ENCODE measurements at places on chromosomes 6 and 20.

GRCh38 chr6:167053895-167054530 lies 54.8 kb downstream of the CEP43 start:
- DNase-seq: no peak

GRCh38 chr20:60240986-60241385 lies 282.8 kb downstream of the CDH26 start:
- DNase-seq: no peak

GRCh38 chr6:42354702-42355101 lies 97.0 kb downstream of the TRERF1 start:
- no peak for DNase-seq

DNA sequence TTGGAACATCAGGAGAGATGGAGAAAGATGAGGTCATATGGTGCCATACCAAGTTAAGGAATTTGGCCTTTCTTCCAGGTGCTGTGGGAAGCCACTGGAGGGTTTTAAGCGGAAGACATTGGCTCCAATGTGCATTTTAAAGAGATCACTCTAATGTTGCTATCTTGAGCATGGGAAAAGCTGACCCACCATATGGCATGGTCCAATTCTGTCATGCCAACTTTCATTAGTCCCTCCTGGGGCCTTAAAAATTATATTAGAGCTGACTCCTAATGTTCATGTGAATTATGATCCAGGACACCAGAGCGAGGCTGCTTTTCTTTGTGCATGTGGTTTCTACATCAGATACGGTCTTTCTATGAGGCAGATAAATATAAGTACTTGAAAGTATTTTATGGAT lies 335.0 kb upstream of the TSHZ2 start:
- DNase-seq: no peak

GRCh38 chr6:157159348-157159747 lies 164.0 kb downstream of the TMEM242 start:
- no peak for DNase-seq

DNA sequence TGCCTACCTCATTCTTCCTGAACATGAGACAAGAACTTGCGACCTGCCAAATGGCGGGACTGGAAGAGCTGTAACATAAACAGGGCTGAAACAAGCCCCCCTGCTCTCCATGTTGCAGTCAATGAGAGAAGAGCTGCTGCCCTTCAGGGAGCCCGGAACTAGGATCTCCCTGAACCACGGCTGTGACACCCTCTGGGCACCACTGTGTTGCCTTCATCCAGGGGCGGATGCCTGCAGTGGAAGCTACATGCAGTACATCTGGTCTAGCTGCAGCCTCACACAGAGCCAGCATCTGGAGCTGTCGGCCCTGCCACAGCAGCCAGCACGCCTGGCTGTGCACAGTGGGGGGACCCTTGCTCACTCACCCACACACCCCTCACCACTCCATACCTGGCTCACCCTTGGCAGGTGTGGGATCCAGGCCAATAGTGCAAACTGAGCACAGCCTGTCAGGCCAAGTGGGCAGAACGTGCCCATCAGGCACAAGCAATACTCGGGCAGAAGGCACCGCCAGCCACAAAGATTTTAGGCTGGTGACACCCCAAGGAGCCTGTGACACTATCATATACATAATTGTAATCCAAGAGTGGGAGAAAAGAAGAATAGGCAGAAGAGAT lies 451.3 kb downstream of the HTR1B start:
- DNase-seq: no peak

DNA sequence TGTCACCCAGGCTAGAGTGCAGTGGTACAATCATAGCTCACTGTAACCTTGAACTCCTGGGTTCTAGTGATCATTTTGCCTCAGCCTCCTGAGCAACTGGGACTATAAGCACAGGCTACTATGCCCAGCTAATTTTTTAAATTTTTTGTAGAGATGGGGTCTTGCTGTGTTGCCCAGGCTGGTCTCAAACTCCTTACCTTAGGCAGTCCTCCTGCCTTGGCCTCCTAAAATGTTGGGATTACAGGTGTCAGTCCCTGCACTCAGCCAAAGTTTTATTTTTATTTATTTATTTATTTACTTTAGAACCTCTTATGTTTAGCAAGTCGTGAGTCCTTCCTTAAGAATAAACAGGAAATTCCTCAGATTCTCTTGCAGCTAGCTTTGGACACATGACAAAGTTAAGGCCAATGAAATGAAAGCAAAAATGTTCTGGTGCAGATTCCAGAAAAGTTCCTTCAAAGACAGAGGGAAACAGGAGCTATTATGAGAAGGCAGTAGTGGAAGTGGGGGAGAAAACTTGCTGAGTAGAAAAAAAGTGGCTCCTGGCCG lies 19.1 kb downstream of the PIM1 start:
- DNase-seq: no peak

DNA sequence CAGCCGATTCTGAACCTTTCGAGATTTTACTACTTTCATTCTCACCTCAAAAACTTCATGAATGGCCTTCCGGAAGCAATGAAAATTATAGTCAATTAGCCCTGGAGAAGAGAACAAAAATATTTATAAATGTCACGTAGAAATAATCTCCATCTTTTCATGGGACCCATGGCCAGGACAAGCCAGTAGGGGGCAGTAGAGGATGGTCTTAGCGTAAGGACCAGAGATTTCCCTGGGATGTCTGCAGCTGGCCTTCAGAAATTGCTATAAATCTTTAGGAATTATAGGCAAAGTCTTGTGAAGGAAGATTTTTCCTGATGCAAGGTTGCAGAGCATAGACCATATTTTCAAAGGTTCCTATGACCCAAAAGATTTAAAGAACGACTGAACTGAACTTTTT lies 15.6 kb upstream of the UBE2J1 start:
- peak; percentile 18 for DNase-seq

DNA sequence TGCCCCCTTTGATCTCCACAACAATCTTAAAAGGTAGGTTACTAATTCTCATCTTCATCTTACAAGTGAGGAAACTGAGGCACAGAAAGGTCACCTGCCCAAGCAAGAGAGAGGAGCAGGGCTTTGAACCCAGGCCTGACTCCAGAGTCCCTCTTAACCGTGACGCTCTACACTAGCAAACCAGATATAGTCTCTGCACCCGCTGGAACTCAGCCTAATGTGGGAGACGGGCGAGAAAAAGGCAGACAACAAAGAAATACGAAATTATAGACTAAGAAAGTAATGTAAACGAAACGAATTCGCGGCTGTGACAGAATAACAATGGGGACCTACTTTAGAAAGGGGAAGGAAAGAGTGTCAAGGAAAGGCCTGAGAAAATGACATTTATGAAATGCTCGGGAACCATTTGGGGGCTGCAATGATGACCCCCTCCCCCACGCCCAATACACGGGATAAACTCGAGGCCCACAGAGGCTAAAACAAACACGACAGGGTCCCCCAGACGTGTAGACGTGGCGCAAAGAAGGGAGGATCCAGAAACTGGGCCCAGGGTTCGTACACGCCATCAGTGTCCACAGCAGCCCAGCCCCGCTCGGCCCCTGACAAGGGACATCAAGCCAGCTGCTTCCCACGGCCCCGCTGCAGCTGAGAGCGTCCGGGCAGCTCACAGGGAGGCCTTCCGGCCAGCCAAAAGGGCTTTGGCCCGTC lies 637 bp downstream of the TRPC4AP start:
- no peak for DNase-seq

- no peak for DNase-seq
Observed at GRCh38 chr6:73586416-73586974, 65.7 kb upstream of the EEF1A1 start.

- DNase-seq: no peak
Observed at GRCh38 chr20:56730996-56731395, 101.9 kb downstream of the TFAP2C start.

DNA sequence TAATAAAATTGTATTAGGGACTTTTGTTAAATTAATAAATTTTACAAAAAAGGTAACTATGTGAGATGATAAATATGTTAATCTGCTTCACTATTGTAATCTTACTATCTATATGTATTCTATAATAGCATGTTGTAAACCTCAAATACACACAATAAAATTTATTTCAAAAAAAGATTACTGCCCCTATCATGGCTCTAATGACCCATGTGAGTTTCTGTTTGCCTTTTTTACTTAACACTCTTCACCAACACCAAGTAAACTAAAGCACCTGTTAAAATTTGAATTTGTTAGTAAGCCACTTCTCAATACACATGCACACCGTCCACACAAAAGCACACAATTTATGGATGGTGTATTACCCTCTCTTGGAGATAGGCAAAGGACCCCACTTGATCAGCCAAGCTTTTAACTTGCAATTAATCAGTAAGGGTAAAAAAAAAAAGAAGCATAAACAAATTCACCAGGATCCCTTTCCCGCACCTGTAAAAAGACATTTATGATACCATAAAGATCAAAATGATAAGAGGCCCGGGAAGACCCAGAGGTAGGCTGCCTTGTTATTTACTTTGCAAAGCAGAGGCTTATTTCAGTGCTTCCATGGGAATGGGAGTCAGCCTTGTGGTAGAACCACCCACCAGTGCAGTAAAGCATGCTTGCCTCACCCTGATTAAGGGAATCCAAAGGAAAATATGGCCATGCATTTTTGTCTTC lies 28.6 kb upstream of the PKHD1 start:
- DNase-seq: no peak

- DNase-seq: no peak
Observed at GRCh38 chr6:89313006-89313405, 2.1 kb downstream of the GABRR2 start.

DNA sequence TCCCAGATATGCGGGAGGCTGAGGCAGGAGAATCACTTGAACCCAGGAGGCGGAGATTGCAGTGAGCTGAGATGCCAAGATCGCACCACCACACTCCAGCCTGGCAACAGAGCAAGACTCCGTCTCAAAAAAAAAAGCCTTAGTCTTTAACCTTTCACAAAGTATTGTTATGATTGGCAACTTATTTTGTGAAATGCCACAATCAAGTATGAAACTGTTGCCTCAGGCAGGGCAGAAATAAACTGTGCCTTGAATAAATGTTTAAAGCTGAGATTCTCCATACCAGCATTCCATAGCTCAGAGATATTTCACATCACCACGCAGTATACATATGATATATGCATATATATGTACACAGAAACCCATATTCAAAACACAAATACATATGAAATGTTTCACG lies 120.1 kb upstream of the CCDC28A start:
- no peak for DNase-seq

GRCh38 chr6:166626177-166627032 lies 646 bp downstream of the RPS6KA2 start:
- DNase-seq: peak; percentile 6

- no peak for DNase-seq
Observed at GRCh38 chr6:30265181-30265580, 52.0 kb upstream of the TRIM26 start.

DNA sequence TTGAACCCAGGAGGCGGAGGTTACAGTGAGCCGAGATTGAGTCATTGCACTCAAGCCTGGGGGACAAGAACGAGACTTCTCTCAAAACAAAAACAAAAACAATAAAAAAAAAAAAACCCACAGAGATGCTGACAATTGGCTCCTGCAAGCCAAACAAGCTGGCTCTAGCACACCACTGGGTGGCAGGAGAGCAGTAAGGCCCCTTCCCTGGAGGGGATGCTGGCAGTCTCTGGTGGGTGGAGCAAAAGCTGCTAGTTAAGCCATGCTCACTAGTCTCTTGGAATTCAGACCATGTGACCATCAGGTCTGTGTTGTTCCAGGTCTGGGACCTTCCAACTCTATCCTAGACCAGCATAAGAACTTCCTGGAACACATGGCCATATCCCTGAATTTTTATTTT lies 18.9 kb upstream of the DSN1 start:
- no peak for DNase-seq

GRCh38 chr20:63165356-63166192 lies 50.4 kb downstream of the YTHDF1 start:
- DNase-seq: no peak

- DNase-seq: peak; percentile 48
Observed at GRCh38 chr6:129766959-129767728, 57.2 kb upstream of the ARHGAP18 start.

DNA sequence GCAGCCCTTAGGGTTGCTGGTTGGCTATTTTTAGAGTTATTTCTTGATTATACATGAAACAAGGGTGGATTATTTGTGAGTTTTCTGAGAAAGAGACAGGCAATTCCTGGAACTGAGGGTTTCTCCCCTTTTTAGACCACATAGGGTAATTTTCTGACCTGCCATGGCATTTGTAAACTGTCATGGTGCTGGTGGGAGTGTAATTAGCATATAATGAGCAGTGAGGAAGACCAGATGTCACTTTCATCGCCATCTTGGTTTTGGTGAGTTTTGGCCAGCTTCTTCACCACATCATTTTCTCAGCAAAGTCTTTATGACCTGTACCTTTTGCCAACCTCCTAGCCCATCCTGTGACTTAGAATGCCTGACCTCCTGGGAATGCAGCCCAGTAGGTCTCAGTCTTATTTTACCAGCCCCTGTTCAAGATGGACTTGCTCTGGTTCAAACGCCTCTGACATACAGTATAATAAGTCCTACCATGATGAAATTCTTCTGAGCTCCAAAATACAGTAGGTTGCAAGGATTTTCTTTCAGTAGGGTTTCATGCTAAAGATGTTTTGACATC lies 117.1 kb downstream of the ISM1 start:
- no peak for DNase-seq

DNA sequence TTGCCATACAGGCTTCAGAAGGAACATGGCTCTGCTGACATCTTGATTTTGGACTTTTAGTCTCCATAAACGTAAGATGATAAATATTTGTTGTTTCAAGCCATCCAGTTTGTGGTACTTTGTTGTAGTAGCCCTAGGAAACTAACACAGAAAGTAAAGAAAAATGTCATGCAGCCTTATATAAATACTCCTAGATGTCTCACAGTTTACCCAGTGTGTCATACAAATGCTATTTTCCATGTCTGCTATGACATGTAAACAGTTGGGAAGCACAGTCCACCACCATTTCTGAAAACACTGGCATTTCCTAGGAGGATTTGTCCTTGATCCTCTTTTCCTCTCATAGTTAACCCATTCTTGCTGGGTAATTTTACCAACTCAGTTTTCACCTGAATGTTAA lies 30.6 kb upstream of the ME1 start:
- no peak for DNase-seq

DNA sequence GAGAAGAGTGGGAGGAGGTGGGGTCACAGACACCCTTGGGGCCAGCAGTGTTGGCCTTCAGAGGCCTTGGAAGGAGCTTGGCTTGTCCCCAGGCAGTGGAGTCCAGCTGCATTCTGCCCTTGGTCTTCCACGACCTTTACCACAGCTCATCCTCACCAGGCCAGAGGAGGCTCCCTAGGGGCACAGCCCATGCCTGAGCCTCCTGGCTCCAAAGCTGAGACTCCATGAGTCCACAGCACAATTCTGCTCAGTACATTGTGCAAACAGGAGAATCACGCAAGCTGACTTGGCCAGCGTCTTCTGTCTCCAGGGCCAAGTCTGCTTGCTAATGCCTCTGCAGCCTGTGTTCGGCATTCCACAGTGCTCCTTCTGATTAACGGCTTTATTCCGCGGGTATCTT lies 337.2 kb downstream of the SMOC2 start:
- DNase-seq: no peak

- peak; percentile 22 for DNase-seq
Observed at GRCh38 chr6:138403324-138403800, 661 bp upstream of the HEBP2 start.

DNA sequence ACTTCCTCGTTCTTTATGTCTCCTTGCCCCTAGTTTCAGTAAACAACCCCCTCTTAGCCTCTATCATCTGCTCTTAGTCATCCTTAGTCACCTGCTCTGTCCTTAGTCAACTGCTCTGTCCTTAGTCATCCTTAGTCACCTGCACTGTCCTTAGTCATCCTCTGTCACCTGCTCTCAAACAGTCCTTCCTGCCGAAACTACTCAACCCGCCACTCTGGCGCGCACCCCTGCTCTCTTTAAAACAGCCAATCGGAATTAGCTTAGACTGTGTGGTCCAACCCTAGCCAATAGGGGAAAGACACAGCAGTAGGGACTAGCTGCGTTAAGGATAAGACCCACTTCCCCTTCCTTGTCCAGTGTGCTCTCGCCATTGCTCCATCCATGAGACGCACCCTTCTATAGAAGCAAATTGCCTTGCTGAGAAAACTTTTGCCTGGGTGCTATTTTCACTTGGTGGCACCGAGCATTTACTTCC lies 73.9 kb downstream of the BACH2 start:
- DNase-seq: no peak

All from T-helper 2 cell (primary cell).